ENCODE measurements at places on chromosomes 7 and 10. TPM values are rescaled to one million over a fixed set of nuclear protein-coding genes. Genes with fewer than 3 reads are reported as not detected.

Gene NRCAM
- 0.30 TPM for total RNA-seq

Gene LRRC27
- total RNA-seq: 4.2 TPM

- no peak for DNase-seq
These were observed 119.3 kb upstream of the ZNF746 start for GRCh38 chr7:149616898-149617297.

GRCh38 chr7:15418264-15418663, 143.6 kb downstream of the AGMO start:
- no peak for DNase-seq

Gene PAX4
- total RNA-seq: not detected

Gene FRAT1
- 5.4 TPM for total RNA-seq

DNA sequence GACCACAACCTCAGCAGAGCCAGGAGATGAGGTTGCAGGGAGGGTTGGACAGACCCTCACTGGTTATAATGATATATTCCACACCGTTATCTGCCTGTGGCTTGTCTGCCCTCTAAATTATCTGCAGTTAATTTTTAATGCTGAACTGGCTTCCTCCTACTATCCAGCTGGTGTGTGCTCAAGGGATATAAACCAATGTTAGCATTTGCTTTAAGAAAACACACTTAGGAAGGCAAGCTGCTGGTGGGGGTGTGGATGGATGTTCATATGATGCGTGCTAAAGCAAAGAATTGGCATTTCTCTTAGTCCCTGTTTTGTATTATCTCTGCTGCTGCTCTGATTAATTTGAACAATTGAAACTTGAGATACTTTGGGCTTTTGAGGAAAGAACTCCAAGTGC, 132.2 kb upstream of the NPVF start:
- DNase-seq: no peak

Gene TECPR1
- 20.9 TPM for total RNA-seq

Gene PLAU
- total RNA-seq: 8.5 TPM

GRCh38 chr10:58266003-58266825, 1.5 kb downstream of the IPMK start:
- DNase-seq: no peak

Gene NODAL
- total RNA-seq: not detected

- DNase-seq: peak; percentile 49
These were observed 816 bp downstream of the PSMG3 start for GRCh38 chr7:1569016-1569415.

Gene CCDC3
- 4.7 TPM for total RNA-seq

DNA sequence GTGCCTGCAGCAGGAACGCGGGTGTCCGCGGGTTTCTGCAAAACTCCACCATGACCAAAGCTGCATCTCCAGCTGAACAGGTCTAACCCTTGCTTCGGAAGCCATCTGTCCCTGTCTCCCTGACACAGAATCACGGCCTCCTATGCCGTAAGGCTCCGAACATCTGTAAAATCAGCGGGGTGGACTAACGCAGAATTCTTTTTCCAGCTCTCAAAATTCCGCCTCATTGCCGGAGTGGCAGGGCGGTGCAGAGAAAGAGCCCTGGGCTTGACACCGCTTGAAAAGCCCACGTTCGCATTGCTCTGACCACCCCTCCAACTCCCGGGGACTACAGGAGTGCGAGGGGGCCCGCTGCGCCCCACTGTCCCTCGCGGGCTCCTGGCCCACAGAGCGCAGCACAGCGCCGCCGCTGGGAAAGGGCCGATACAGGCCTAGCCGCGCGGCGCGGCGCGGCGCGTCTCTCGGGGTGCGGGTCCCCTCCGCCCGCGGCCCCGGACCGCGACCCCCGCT, 409 bp downstream of the DNMBP start:
- peak; percentile 89 for DNase-seq

Gene CUBN
- total RNA-seq: 0.92 TPM

DNA sequence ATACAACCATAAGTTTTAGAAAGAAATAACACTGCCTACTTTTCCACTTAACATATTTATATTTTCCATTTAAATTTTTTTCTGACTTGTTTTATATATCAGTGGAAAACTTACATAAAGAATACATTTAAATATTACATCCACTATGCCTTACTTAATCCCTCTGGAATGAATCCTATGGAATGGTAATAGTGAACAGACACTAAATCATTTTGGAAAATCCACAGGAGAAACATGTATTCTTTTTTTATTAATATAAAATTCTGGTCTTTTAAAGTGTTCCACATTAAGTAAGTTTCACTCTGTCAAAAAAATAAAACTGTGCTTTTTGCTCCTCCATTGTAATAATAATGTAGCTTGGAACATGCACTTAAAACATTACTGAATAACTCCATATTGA, 236.8 kb upstream of the LRRN3 start:
- no peak for DNase-seq

- no peak for DNase-seq
These were observed 11.0 kb upstream of the ZNF107 start for GRCh38 chr7:64654796-64655548.

DNA sequence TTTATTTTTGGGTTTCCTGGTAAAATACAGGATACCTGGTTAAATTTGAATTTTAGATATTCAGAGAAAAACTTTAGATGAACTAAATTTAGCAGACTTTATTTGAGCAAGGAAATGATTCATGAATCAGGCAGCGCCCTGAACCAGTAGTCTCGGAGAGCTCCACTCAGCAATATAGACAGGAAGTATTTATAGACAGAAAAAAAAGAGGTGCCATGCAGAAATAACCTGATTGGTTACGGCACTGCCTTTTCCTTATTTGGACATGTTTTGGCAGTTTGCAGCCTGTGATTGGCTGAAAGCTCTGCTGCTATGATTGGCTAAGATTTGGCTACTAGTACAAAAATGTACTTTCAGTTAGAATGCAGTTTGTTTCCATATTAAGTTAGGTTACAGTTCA, 198.3 kb upstream of the DKK1 start:
- DNase-seq: no peak

- DNase-seq: no peak
These were observed 67.4 kb downstream of the GBF1 start for GRCh38 chr10:102312683-102313082.

GRCh38 chr7:99005776-99006175, 127.4 kb downstream of the TRRAP start:
- DNase-seq: no peak

Gene DGKI
- total RNA-seq: 1.4 TPM

DNA sequence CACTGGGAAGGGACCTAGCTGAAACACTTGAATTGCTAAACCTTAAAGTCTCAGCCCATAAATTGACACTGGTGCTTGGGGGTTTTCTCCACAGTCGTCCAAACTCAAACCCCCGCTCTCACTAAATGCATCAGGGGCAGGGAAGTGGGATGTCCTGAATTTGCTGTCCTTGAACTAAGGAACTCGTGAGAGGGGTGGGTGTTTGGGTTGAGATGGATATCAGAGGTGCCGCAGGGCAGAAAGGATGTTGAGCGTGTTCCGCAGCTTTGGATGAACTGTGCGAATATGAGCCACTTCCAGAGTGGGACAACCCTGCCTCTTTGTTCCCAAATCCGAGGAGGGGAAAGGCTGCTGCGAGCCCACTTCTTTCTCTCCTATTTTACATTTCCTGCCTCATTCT, 90.3 kb upstream of the LYZL2 start:
- DNase-seq: no peak

Gene ADO
- 16.3 TPM for total RNA-seq

- peak; percentile 57 for DNase-seq
These were observed 11.1 kb downstream of the ZNF316 start for GRCh38 chr7:6648066-6648814.

Gene ARHGEF5
- total RNA-seq: 2.4 TPM

Gene IDI2
- 0.30 TPM for total RNA-seq

- DNase-seq: no peak
These were observed 117.6 kb upstream of the NFE2L3 start for GRCh38 chr7:26034391-26034790.

DNA sequence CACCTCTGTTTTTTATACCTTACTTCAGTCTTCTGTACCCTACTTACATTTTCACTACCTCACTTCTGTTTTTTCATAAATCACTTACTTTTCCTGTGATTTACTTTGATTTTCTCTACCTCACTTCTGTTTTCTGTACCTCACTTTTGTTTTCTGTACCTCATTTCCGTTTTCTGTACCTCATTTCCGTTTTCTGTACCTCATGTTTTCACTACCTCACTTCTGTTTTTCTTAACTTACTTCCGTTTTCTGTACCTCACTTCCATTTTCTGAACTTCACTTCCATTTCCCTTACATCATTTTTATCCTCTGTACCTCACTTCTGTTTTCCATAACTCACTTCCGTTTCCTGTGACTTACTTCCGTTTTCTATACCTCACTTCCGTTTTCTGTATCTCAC, 492.0 kb upstream of the AKR1E2 start:
- DNase-seq: no peak

DNA sequence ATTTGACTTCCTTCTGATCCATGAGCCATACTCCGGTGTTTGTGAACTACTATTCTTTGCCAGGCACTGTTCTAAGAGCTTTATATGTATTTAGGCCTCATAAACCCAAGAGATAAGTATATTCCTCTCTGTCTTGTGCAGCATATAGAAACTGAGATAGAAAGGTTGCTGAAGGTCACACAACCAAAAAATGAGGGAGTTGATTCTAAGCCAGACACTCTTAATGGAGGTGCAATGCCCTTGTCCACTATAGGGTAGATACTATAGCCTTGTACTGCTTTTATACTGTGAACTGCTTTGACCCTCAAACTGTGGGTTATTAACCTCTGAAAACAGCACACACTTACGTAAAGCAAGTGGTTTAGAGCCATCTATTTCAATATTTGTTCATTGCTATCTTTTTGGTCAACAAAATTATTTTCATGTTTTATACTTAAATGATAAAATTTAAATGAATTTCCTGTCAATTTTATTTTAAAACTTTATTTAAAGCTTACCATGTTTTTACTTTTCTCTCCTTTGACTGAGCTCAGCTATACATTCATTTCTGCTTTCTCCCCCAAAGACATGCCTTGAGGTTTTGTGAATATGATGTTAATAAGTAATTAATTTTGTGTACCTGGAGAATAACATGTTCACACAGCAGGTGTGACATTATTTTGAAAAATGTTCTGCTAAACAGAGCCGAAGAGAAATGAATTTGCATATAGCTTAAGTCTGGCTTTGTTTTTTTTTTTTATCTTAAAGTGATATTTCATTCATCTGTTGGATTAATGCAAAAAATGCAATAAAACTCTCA, 687.3 kb downstream of the DNAJB9 start:
- no peak for DNase-seq

DNA sequence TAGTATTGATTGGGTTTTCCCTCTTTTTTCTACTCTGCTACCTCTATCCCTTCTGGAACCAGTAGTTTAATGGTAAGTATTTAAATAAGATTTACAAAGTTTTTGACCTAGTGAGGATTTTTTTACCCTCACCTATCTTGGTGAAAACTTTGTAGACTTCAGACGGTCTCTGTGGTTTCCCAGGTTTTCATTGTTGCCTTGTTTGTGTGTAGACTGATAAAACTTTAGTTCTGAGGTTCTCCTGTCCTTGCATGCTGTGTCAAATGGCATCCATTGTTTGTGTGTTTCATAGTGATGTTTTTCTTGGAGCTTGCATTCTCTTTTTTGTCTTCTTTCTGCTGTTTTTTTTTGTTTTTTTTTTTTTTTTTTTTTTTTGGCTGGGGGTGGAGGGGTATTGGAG, 22.6 kb downstream of the ZNRF2 start:
- no peak for DNase-seq

Gene AUTS2
- total RNA-seq: 5.3 TPM

GRCh38 chr10:28327491-28327880, 24.6 kb upstream of the MPP7 start:
- DNase-seq: no peak

DNA sequence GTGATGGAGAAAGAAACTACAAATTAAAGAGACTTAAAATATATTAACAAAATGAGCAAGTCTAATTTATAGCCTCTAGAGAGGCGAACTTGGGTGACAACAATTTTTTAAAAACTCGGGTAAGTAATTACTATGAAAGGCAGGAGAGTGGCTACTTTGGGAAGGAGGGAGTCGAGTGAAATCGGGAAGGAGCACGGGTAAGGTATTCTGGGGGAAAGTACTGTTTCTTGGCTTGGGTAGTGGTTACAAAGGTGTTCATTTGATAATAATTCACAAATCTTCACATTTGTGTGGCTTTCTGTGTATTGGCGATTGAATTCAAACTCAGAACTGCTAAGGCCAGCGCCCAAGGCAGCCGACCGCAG, 32.9 kb upstream of the GRID1 start:
- DNase-seq: no peak

Gene PHYHIPL
- total RNA-seq: not detected

Gene PTPN12
- total RNA-seq: 45.6 TPM

DNA sequence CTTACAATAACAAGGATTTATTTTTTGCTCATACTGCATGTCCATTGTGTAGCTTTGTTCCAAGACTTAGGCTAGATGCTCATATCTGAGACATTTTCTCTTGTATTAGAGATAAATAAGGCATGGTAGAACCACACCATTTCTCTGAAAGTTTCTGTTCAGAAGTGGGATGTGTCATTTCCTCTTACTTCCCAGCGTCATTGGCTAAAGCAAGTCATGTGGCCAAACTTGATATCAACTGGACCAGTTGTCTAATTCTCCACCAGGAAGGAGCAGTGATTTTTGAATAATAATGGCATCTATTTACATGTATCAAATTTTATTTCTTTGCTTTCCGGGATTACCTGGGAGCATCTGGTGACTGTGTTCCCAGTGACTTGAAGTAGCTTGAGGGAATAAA, 38.3 kb downstream of the AHCYL2 start:
- no peak for DNase-seq

Gene GIMAP6
- total RNA-seq: 33.5 TPM

Gene SH2B2
- 1.2 TPM for total RNA-seq

Gene ASZ1
- not detected for total RNA-seq

Gene PIK3CG
- total RNA-seq: 2.5 TPM

Gene RAMP3
- 33.8 TPM for total RNA-seq

GRCh38 chr7:131649003-131649541, 92.6 kb upstream of the PODXL start:
- DNase-seq: peak; percentile 40

All from Right ventricle myocardium inferior (tissue), 1 donor.